ENCODE measurements at places on chromosomes 2 and 18.
A peak's percentile ranks its signal among the peaks of the same experiment; 100 is the strongest.

- DNase-seq = no peak
Measured at GRCh38 chr2:223724861-223725260, 112.5 kb downstream of the AP1S3 start.

GRCh38 chr2:179454443-179455171, 190.0 kb upstream of the SESTD1 start:
- no peak for DNase-seq

DNA sequence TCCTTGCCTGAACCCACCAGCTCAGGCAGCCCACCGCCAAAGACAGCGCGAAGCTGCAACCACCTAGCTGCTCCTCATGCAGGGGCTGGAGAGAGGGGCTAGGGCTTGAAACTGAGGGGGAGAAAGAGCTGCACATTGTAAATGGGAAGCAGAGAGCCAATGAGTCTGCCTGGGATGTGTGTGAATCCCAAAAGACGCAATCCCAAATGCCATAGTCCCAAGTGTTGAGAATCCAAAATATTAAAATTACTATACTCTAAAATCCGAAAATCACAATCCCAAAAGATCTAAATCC, 9.4 kb downstream of the AMER3 start:
- no peak for DNase-seq

DNA sequence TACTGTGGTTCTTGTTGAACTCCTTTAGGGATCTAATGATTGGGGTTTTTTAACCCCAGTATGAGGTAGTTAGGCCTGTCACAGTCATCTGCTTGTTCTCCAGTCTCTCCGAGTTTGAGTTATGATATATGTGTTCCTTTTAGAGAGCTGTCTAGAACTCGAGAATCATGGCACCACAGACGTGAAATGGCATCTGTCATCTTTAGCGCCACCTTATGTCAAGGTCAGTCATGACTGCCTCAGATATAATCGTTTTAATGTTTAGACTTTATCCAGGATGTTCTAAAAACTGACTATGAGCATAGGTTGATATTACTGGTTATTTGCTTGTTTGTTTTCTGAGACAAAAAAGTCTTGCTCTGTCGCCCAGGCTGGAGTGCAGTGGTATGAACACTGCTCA, 112.2 kb downstream of the CEP192 start:
- peak; percentile 5 for DNase-seq

DNA sequence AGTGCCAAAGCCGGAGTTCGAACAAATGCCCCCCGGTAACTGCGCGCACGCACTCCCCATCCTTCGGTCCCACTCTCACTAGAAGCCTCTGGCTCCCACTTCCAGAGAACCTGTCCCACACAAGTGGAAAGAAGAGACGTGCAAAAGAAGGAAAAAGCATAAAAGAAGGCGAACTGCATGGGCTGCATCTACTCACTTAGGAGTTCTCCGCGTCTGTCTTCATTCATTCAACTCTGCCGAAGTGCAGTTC, 312 bp downstream of the NR4A2 start:
- no peak for DNase-seq

GRCh38 chr18:42087876-42088275, 132.8 kb downstream of the PIK3C3 start:
- DNase-seq = no peak
